H1 (cell line): ENCODE measurements at places on chromosomes 1 and 21. TPM values are rescaled to one million over a fixed set of nuclear protein-coding genes. Genes with fewer than 3 reads are reported as not detected.

The AMY1A gene
- not detected in 2 replicates for total RNA-seq

The OR2L13 gene
- not detected in 2 replicates for total RNA-seq

The CELA3A gene
- not detected in 2 replicates for total RNA-seq

DNA sequence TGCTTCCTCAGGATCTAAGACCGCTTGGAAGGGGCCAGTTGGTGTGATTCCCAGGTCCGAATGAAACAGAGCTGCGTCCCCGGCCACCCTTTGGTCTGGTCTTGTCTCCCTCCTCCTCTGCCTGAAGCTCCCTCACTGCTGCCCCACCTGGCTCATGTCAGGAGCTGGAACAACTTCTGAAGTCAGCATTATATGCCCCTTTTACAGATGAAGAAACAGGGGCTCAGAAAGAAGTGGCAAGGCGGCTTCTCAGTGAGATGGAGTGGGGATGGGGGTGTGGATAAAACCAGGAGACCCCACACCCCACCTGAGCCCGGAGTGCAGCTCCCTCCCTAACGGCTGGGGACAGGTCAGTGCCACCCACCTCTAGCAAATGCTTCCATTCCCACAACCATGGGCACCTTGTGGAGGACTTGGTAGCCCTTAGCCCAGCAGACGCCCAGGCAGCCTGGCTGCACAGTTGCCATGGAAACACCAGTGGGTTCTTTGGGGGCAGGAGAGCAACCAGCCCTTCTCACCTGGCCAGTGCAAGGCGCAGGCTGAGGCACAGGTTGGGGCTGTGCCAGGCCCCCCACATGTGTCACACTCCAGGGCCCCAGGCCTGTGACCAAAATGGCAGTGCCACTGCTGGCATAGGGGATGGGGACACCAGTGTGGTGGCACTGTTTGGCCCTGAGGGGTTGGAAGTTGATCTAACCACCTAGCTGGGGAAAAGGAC is 31.9 kb upstream of the ECE1 start:
- no peaks in the 10 kb centered on the region for H3K27me3 ChIP-seq
- 0 out of 2 replicates have a peak overlapping the region, but pooled peaks have one; percentile 13 for H3K27ac ChIP-seq
- H3K36me3 ChIP-seq = no peaks in the 10 kb centered on the region
- H3K4me1 ChIP-seq = peaks cover 77% of the 10 kb centered on the region

The FMO1 gene
- total RNA-seq = 0.36 TPM in 1 of 2 replicates, not detected in the other

DNA sequence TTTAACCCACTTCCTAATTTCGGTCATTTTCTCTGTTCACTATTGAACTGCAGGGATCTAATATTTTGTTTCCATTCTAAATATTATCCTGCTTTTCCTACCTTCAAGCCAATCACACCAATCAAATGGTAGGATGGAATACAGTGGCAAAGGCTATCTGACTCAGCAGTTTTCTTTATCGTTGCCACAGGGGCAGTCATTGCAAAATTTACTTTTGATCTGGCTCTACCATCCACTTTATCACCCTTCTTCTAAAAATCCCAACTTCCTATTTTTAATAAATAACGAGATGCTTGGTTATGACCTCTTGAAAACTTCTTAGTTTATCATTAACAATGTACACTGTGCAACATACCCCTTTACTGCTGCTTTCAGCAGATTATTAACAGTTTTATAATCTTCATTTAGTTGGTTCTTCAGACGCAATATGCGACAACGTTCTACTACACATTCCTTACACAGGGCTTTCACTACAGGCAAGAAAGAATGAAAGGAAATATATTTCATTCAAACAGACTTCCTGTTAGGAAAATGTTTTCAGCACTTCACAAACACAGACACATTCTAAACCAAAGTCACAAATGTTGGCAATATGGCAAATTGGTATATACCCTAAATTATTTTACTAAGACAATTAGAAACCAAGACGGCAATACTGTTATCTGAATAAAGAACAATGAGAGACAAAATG is 52.3 kb upstream of the RAP1GAP start:
- H3K36me3 ChIP-seq = peaks cover 52% of the 10 kb centered on the region
- no peak overlapping the region for H3K4me3 ChIP-seq
- no peak for DNase-seq
- H3K4me1 ChIP-seq = no peaks in the 10 kb centered on the region
- no peak overlapping the region for H3K27ac ChIP-seq

- H3K4me1 ChIP-seq = no peaks in the 10 kb centered on the region
- DNase-seq = no peak
- no peak overlapping the region for H3K27ac ChIP-seq
- H3K4me3 ChIP-seq = no peak overlapping the region
- H3K27me3 ChIP-seq = no peaks in the 10 kb centered on the region
These were observed 2.2 kb upstream of the GBP6 start for GRCh38 chr1:89361681-89362080.

The PRELP gene
- total RNA-seq = 0.13 and 0.19 TPM in 2 replicates

The CAPN8 gene
- total RNA-seq = 0.26 TPM in 1 of 2 replicates, not detected in the other

- H3K4me3 ChIP-seq = no peak overlapping the region
- no peaks in the 10 kb centered on the region for H3K27me3 ChIP-seq
- H3K27ac ChIP-seq = no peak overlapping the region
- H3K36me3 ChIP-seq = no peaks in the 10 kb centered on the region
- no peak for DNase-seq
These were observed 11.2 kb upstream of the PHC2 start for GRCh38 chr1:33442141-33442540.

- no peaks in the 10 kb centered on the region for H3K27me3 ChIP-seq
- no peaks in the 10 kb centered on the region for H3K4me1 ChIP-seq
- no peak overlapping the region for H3K27ac ChIP-seq
- no peaks in the 10 kb centered on the region for H3K36me3 ChIP-seq
- DNase-seq = no peak
These were observed 82.6 kb downstream of the GDAP2 start for GRCh38 chr1:117846674-117847425.

GRCh38 chr1:233168384-233168783 is 127.1 kb downstream of the PCNX2 start:
- H3K36me3 ChIP-seq = peaks cover 38% of the 10 kb centered on the region
- H3K4me1 ChIP-seq = no peaks in the 10 kb centered on the region
- no peak for DNase-seq
- H3K27ac ChIP-seq = no peak overlapping the region
- H3K4me3 ChIP-seq = no peak overlapping the region

- H3K4me3 ChIP-seq = no peak overlapping the region
- no peaks in the 10 kb centered on the region for H3K4me1 ChIP-seq
- H3K27me3 ChIP-seq = no peaks in the 10 kb centered on the region
- H3K36me3 ChIP-seq = peaks cover 8% of the 10 kb centered on the region; the same call in 1 of the 2 replicates
- no peak overlapping the region for H3K27ac ChIP-seq
These were observed 75.2 kb downstream of the OBSCN start for GRCh38 chr1:228283043-228283371.

GRCh38 chr1:23624440-23624839 is 65.1 kb upstream of the ID3 start:
- H3K36me3 ChIP-seq = no peaks in the 10 kb centered on the region
- H3K27ac ChIP-seq = no peak overlapping the region
- peaks cover 7% of the 10 kb centered on the region; the same call in 1 of the 2 replicates for H3K27me3 ChIP-seq
- peaks cover 16% of the 10 kb centered on the region for H3K4me1 ChIP-seq
- no peak overlapping the region for H3K4me3 ChIP-seq

GRCh38 chr1:91533361-91534024 is 32.8 kb downstream of the CDC7 start:
- DNase-seq = no peak
- no peak overlapping the region for H3K4me3 ChIP-seq
- H3K4me1 ChIP-seq = no peaks in the 10 kb centered on the region
- no peaks in the 10 kb centered on the region for H3K27me3 ChIP-seq
- no peaks in the 10 kb centered on the region for H3K36me3 ChIP-seq

GRCh38 chr1:239778208-239778813 is 313.4 kb upstream of the FMN2 start:
- H3K36me3 ChIP-seq = no peaks in the 10 kb centered on the region
- no peaks in the 10 kb centered on the region for H3K27me3 ChIP-seq
- H3K4me3 ChIP-seq = no peak overlapping the region
- H3K27ac ChIP-seq = no peak overlapping the region

GRCh38 chr1:34896612-34897011 is 32.8 kb downstream of the DLGAP3 start:
- H3K4me3 ChIP-seq = no peak overlapping the region
- no peak overlapping the region for H3K27ac ChIP-seq
- no peaks in the 10 kb centered on the region for H3K27me3 ChIP-seq
- DNase-seq = no peak
- H3K36me3 ChIP-seq = no peaks in the 10 kb centered on the region
- no peaks in the 10 kb centered on the region for H3K4me1 ChIP-seq

- no peak overlapping the region for H3K4me3 ChIP-seq
These were observed 20.3 kb downstream of the C2CD2 start for GRCh38 chr21:41933313-41934079.

The PODN gene
- 0.11 and 0.17 TPM in 2 replicates for total RNA-seq
